ENCODE measurements at places on chromosomes 12 and 14.

- DNase-seq = no peak
These were observed 75.1 kb downstream of the SLC24A4 start for GRCh38 chr14:92397953-92398564.

- DNase-seq = no peak
These were observed 9.7 kb downstream of the NRIP2 start for GRCh38 chr12:2825132-2825531.

- DNase-seq = peak; percentile 91
These were observed 254.3 kb downstream of the MSRB3 start for GRCh38 chr12:65532764-65533163.

DNA sequence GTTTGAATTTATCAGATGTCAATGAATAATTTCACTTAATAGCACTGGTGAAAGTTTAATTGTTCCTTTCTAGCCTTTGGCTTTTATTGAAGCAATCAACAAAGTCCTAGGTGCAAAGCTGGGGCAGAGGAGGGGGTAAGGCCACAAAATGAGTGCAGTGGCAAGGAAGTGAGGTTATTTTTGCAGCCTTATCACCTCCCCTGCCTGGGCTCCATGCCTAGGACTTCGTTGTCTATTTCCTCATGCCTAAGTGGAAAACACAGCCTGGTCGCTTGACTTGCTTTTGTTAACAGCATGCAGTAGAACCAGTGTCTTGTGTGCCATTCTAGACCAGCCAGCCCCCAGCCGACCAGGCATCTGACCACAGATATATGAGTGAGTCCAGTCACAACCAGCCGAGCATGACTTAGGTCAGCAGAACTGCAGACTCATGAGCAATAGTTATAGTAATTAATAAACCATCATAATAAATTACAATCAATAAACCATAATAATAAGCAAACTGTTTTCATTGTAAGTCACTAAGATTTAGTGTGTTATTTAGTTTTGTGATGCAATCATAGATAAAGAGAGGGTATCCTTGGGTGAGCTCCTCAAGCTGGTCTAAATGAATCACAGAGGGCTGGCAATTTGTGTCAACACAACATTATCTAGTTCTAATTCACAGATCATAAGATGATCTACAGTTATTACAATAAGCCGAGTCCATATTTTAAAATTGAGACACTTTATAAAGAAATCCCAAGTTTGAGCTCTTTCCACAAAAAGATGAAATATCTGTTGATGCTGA, 156.8 kb downstream of the GLT1D1 start:
- DNase-seq = no peak

DNA sequence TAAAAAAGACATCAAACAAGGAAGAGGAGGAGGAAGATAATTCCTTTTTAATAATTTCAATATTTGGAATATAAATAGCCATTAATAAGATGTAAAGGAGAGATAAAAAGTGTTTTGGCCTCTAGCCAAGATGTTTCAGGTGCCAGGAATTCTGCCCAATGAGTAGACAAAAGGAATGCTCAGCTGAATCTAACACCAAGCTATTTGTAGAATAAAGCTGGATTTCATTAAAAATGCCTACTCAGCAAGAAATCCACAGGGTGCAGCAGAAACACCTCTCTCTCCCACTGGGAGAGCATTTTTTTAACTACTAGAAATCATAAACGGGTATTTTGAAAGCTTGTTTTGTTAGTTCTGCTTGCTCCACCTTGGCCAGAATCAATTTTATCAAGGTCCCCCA, 4.1 kb upstream of the STAB2 start:
- no peak for DNase-seq

- no peak for DNase-seq
These were observed 49.1 kb upstream of the KCNJ8 start for GRCh38 chr12:21823581-21823980.

- peak; percentile 72 for DNase-seq
These were observed 78.2 kb downstream of the PHLDA1 start for GRCh38 chr12:75953312-75953906.

GRCh38 chr14:90281756-90282155, 25.4 kb downstream of the PSMC1 start:
- DNase-seq = no peak

DNA sequence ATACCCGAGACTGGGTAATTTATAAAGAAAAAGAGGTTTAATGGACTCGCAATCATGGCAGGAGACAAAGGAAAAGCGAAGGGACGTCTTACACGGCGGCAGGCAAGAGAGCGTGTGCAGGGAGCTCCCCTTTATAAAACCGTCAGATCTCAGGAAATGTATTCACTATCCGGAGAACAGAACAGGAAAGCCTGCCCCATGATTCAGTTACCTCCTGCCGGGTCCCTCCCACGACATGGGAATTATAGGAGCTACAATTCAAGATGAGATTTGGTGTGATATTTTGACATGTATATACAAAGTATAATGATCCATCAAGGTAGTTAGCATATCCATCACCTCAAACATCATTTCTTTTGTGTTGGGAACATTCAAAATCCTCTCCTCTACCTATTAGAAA, 2.3 kb upstream of the CDCA4 start:
- no peak for DNase-seq

DNA sequence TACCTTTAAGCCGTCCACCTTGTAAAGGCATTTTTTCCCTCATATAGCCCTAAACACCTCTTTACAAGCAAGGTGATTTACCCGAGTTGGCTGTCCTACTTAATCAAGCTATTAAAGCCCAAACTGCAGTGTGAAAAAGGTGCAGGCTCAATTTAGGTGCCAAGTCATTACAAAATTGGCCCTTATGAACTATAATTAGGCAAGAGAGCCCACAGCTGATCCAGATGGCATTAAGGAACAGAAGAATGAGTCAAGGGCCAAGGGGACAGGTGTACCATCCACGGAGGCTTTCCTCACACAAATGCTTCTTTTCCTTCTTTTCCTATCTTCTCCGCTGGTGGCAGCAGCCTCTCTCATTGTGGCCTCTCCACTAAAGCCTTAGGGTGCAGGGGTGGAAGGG, 90.5 kb downstream of the TTC8 start:
- no peak for DNase-seq

- peak; percentile 87 for DNase-seq
These were observed 58.4 kb upstream of the BDKRB2 start for GRCh38 chr14:96146131-96146771.

DNA sequence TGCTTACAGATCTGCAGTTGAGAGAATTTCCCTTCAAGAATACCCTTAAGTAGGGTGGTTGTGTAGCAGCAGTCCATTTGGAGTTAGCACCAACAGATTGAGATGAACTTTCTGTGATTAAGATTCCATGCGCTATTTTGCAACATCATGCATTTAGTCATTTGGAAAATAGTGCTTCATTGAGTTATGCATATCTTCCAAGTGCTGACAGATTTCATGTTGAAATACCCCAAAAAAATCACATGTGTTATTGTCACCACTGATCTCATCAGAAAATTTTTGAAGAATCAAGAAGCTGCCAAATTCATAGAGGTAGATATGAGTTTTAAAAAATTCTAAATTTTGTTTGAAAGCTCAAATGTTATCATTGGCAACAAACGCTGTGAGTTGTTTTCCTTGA, 35.5 kb upstream of the OSBPL8 start:
- no peak for DNase-seq

DNA sequence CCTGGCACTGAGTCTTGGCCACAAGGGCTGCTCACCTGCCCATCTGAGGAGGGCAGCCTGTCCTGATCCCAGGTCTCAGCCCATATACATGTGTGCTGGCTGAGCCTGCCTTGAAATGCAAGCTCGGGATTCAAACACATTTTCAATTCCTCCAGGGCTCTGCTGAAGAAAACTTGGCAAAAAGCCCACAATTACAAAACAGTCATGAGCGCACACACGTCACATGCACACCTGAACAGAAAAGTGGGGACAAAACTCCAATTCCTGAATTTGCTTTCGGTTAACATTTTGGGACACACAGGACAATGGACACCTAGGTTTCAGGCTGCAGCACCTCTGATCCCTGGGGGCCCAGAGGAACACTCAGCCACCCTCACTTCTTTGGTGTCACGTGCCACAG, 113.9 kb downstream of the RBM19 start:
- no peak for DNase-seq

DNA sequence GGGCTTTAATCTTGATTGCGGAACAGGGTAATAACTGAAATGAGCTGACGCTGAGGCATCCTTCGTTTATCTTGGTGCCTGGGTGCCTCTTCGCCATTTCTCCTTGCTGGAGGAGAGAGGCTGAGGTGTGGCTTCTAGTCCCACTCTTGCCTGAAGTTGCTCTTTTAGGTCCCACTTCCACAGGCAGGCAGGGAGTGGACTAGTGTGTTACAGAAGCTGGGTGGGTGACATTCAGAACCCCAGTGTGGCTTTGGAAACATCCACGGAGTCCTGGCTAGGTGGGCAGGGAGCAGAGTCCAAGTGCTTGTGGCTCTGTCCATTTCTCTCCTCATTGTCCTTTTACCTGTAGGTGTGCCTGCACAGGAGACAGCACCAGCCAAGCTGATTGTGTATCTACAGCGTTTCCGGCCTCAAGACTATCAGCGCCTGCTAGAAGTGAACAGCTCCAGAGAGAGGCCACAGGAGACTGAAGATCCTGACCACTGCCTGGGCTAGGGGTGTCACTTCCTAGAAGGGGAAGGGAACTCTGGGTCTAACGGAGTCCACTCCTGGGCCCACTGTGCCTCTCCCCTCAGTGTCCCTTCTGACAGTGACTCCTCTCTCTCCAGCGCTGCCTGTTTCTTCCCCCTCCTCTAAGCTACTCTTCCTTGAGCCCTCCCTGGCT, 2.4 kb downstream of the THTPA start:
- DNase-seq = no peak

- no peak for DNase-seq
These were observed 68.2 kb upstream of the FOXN3 start for GRCh38 chr14:89485264-89485663.

- DNase-seq = no peak
These were observed 23.1 kb downstream of the FBRSL1 start for GRCh38 chr12:132513070-132513398.

- no peak for DNase-seq
These were observed 13.8 kb upstream of the CPNE8 start for GRCh38 chr12:38919191-38919590.

- DNase-seq = peak; percentile 50
These were observed 584 bp downstream of the VRK1 start for GRCh38 chr14:96797582-96798349.

DNA sequence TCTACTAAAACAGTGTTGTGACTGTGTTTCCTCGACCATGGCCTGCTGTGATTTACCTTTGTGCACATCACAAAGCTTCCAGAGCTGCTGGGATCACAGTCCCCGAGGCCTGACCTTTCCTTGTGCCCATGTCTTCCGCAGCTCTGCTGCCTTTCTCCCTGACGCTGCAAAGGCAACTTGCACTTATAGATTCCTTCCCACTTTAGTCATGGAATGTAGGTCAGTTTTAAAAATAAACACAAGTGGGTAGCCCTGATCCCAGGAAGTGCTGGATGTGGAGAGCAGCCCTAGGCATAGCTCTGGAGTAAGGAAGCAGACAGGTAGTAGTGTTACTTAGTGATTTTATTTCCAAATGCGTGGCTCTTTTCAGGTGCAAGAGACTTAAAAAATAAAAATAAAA, 825.7 kb downstream of the AACS start:
- no peak for DNase-seq

- no peak for DNase-seq
These were observed 9.0 kb downstream of the TMBIM6 start for GRCh38 chr12:49750027-49750995.

DNA sequence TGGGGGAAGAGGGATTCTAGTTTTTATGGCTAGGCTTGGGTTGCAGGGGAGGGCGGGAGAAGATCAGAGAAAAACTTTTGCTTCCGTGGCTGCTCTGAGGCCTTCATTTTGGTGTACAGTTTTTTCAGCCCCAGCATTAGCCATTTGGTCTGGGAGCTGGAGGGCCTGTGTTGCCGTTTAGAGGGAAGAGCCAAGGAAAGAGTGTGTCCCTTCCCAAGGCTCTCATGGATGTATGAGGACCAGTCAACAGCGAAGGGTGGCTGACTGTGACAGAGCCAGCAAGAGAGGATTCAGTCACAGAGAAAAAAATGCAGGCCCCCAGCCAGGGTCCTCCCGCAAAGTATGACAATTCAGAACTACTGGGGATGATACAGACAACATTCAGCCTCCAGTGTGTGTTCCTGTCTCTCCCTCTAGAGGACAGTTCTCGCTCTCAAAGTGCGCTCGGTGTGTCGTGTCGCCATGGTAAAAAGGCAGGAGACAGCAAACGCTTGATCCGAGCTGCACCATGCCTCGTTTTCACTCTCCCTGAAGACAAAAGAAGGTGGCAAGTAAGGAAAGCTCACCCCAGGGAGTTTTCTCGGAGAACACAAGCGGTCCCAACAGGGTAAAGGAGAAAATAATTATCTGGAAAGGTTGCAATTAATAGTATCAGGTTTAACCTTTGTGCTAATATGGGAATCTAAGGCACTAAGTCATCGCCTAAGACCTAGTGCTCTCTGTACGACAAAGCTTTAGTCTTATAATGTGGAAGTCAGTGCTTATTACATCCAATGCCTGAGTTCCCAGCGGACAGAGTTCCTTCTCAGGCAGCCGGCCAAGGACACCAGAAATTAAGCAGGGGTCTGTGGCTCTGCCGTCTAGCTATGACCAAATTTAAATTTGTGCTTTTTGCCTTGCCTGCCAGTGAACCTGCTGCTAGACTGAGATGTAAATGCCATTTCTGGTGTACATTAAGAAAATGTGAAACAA, 157.3 kb upstream of the PLXNC1 start:
- DNase-seq = no peak

DNA sequence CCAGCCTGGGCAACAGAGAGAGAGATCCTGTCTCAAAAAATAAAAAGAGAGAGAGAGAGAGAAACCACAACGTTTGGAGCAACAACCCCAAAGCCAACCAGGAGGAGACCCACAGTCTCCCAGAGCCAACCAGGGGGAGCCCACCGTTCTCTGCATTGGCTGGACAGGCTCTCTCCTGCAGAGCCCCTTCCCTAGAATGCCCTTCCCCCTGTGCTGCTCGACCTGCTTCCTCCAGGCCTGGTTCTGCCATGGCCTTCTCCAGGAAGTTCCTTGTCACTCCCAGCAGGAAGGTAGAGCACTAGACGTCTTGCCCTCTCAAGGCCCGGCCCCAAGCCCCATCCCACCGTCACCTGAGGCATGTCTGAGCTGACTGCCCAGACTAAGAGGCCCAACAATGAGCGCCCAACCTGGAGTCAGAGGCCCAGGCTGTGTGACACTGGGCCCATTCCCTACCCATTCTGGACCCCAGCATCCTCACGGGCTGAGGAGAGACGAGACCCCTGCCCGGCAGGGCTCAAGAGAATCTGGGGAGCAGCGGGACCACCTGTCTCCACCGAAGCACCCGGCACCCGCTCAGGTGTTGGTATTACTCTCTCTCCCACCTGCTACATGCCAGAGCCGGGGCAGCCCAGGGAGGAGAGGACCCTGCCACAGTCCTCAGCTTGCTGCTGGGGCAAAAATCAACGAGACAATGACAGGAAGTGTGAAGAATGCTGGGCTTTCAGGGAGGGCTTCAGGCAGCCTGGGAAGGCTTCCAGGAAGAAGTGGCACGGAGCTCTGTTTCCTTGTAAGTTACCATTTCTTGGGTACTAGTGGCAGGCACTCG, 61.2 kb downstream of the DIO3 start:
- no peak for DNase-seq

GRCh38 chr14:52244328-52244727, 23.2 kb upstream of the PTGDR start:
- no peak for DNase-seq
